NCI-H187 treated with DMSO at 0.1 percent for 48 hours (cell line): ENCODE measurements at places on chromosomes 4 and X.

DNA sequence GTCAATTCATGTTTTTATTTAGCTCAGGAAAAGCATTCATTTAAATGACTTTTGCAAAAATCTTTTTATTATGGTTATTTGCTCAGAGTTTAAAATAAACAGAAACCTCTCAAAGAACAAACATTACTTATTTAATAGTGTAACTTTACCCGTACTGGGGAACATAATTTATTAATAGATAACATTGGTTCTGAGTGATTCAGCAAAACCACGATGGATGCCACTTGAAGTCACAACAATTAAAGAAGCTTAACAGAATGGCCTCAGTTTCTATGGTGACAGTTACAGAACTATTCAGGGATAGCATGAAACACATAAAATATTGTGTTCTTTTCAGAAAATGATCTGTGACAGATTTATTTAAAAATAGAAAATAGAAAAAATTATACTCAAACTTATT is 368.7 kb downstream of the CCSER1 start:
- DNase-seq: no peak

- no peak for DNase-seq
Observed at GRCh38 chr4:158519226-158519625, 2.5 kb upstream of the RXFP1 start.

DNA sequence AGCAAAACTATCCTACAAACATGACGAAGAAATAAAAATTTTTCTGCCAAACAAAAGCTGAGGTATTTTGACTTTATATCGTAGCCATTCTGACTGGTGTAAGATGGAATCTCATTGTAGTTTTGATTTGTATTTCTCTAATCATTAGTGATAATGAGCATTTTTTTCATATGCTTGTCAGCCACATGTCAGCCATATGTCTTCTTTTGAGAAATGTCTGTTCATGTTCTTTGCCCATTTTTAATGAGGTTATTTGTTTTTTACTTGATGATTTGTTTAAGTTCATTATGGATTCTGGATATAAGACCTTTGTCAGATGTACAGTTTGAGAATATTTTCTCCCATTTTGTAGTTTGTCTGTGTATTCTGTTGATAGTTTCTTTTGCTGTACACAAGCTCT is 24.5 kb downstream of the F8A2 start:
- DNase-seq: no peak

GRCh38 chr4:121709766-121710405 is 13.1 kb upstream of the ANXA5 start:
- DNase-seq: no peak

GRCh38 chr4:86999136-86999643 is 64.4 kb downstream of the AFF1 start:
- no peak for DNase-seq

- DNase-seq: no peak
Observed at GRCh38 chrX:136954930-136955329, 74.4 kb upstream of the RBMX start.

DNA sequence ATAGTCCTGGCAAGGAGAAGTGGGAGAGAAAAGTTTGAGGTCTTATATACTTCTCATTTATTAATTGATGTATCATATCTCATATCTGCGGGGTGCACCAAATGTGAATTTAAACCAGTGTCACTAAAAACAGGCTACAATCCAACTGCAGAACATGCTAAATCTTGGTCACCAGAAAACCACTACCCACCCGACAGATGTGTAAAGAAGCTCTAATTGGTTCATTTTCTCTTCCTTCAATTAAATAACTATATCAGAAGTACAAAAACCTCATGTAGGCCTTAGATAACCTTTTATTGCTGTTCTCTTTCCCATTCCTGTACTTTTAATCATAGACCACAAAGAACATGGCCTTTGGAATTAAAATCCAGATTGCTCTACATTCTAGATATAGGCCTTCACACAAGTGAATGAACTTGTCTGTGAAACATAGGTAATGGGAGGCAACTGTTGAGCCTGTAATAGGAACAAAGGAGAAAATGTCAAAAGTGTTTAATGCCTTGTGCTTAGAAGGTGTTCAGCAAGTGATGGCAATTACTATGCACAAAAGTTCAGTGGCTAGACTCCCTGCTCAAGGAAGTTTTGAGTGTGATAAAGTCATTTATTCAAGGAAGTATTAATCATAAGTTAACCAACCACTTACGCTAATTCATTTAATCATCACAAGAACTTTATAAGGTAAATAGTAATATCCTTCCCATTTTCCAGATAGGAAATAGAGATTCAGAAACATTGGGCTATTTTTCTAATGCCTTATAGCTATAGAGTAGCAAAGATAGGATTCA is 425.6 kb downstream of the INPP4B start:
- no peak for DNase-seq

DNA sequence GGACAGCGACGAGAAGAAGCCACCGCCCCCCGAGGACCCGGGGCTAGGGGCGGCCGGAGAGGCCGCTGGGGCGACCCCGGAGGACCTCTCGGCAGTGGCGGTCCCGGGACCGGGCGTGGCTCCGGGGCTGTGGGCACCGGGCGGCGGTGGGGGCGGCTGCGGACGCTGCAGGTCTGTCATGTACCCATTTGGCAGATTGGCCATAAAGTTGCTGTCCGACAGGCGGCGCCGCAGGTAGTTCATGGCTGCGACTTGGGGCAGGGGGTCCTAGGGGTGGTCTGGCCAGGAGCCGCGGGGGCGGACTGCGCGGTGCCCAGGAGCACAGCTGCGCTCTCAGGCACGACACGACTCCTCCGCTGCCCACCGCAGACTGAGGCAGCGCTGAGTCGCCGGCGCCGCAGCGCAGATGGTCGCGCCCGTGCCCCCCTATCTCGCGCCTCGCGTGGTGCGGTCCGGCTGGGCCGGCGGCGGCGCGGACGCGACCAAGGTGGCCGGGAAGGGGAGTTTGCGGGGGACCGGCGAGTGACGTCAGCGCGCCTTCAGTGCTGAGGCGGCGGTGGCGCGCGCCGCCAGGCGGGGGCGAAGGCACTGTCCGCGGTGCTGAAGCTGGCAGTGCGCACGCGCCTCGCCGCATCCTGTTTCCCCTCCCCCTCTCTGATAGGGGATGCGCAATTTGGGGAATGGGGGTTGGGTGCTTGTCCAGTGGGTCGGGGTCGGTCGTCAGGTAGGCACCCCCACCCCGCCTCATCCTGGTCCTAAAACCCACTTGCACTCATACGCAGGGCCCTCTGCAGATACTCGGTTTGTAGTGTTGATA is at the start of gene SYN1:
Gene SYN1 (minus strand): TSS at position 372 of the 817 bp plus-strand sequence. CDS start 129 bp downstream, at position 243.
- no peak for DNase-seq
